ENCODE measurements at places on chromosomes 2 and 18. TPM values are rescaled to one million over a fixed set of nuclear protein-coding genes. Genes with fewer than 3 reads are reported as not detected.

- DNase-seq: no peak
- no peaks in the 10 kb centered on the region for H3K36me3 ChIP-seq
- H3K27ac ChIP-seq: no peak overlapping the region
Observed at GRCh38 chr2:16204886-16205620, 264.7 kb downstream of the MYCN start.

- no peak for DNase-seq
- no peak overlapping the region for H3K4me3 ChIP-seq
- no peaks in the 10 kb centered on the region for H3K27me3 ChIP-seq
- H3K36me3 ChIP-seq: no peaks in the 10 kb centered on the region
- H3K27ac ChIP-seq: no peak overlapping the region
Observed at GRCh38 chr2:59680863-59681262, 872.6 kb downstream of the BCL11A start.

GRCh38 chr18:6476880-6477279, 62.2 kb upstream of the L3MBTL4 start:
- H3K4me1 ChIP-seq: no peaks in the 10 kb centered on the region
- H3K4me3 ChIP-seq: no peak overlapping the region
- H3K27ac ChIP-seq: no peak overlapping the region
- H3K36me3 ChIP-seq: no peaks in the 10 kb centered on the region
- DNase-seq: no peak
- H3K27me3 ChIP-seq: peaks cover 2% of the 10 kb centered on the region

Gene LHCGR
- total RNA-seq: not detected

Gene UGT1A10
- total RNA-seq: not detected

Gene HNMT
- 0.11 TPM for total RNA-seq

All from naive thymus-derived CD8-positive, alpha-beta T cell (primary cell).